ENCODE measurements at places on chromosomes 5 and 9.

GRCh38 chr5:159928122-159928909 lies 12.0 kb downstream of the ADRA1B start:
- no peak for ATAC-seq

DNA sequence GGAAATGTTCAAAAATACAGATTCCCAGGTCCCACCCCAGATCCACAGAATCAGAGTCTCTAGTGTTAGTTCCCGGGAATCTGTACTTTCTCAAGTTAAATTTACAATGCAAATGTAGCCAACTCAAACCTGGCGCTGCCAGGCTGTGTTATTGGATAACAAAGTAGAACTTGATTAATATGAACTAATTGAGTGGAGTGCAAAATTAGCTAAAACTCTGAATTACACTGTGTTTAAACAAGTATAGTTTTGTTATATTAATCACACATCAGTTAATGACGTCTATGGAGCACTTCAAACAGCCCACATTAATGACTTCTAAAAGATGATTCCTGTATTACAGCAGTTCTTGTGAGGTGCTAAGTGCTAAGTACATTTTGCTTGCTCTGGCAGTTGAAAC lies 32.4 kb upstream of the CYFIP2 start:
- ATAC-seq = peak; percentile 93

- ATAC-seq = no peak
Observed at GRCh38 chr5:163889369-163889768, 383.9 kb downstream of the MAT2B start.

DNA sequence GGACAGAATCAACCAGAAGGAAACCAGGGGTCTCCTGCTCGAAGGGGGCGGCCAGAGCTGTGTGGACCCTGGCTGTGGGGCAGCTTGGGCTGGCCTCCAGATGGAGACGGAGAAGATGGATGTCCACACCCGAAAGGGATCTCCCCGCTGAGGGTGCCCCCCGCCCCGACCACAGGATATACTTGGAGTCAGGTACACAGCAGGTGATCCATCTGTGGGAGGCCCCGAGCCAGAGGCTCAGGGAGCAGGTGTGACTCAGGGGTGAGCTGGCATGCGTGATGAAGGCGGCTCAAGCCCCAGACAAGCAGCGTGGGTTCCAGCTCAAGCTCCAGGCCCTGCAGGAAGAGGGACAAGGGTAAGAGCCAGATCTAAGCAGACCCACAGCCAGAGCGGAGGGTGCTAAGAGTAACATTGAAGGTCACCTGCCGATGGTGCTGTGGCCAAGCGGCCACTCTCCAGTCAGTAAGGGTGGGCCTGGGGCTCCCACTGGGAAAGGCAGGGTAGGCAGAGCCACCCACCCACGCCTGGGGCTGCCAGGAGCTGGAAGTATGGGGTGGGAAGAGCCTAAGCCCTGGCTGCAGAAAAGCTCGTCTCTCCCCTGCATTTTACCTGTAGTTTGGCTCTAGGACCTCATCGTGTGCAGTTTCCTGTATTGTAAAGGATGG lies 30.6 kb upstream of the MVB12B start:
- peak; percentile 20 for ATAC-seq

DNA sequence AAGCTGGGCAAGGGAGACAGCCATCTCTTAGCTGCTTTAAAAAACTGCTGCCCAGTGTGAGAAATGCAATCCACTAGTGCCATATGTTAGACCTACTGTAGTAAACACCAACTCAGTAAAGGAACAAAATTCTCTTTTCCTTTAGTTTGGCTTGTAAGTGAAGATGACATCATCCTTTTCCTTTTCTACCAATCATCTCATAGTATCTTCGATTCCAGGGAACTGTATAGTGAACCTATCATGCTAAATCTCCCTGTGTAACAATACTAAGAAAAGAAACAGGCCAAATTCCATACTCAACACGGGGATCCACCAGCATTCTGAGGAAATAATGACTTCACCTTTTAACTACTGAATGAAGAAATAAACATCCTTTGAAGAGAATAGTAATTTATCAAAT lies 100.1 kb downstream of the RAPGEF6 start:
- no peak for ATAC-seq

DNA sequence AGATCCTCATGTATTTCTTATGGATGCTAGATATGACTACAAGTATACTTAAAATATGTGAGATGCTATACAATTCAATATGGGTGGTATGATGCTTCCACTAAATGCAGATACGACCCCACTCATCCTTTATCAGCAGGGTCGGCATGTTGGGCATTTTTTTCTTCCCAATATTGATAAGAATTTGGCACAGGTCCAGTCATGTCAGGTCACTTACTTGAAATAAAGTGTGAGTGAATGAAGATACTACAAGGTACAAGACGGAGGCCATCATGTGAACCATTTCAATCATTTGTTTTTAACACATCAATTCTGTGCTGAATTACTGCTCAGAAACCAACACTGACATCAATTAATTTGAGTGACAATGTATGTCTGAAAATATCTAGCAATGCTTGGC lies 146.9 kb upstream of the GNA14 start:
- no peak for ATAC-seq

GRCh38 chr5:44446399-44446798 lies 57.2 kb upstream of the FGF10 start:
- no peak for ATAC-seq

DNA sequence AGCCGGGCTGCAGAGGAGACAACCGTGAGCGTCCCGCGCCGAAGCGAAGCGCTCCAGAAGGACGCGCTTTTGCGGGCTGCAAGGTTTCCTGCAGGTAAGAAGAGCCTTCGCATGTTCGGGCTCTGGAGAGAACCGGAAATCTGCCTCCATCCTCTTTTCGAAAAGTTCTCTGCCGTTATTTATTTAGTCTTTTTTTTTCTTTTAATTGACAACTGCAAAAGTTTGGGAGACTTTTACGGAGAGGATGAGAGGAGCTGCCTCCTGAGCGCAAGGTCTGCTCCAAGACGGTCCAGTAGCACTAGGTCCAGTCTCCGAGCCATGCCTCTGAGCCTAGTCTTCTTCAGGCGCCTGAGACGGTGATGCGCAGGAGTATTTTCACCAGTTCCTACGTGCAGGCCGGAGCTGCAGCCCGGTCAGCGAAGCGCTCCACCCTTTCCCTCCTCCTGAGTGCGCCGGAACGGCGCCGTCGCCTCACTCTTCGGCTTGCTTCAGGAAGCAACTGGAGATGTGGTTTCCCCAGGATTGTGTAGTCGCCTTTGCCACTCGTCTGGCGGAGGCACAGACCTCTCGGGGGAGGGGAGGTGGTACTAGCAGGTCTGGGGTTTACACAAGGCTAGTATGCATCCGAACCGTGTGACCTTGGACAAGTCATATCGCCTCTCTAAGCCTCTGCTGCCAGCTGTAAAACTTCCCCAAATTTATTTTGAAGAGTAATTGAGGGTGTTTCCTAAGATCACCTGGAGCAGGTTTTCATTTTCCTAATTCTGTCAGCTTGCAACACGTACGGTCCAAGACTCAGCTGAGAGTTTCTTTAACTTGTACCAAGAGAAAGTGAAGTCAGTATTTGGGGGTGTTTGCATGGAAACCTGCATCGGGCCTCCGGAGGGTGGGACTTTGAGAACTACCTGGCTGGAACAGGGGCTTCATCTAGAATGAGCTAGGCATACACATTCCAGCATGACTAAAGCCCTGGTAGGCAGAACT lies 4.5 kb downstream of the POU4F3 start:
- no peak for ATAC-seq

- no peak for ATAC-seq
Observed at GRCh38 chr5:59584858-59585846, 308.4 kb downstream of the PDE4D start.

- no peak for ATAC-seq
Observed at GRCh38 chr9:100466829-100467221, 6.1 kb upstream of the TMEFF1 start.

DNA sequence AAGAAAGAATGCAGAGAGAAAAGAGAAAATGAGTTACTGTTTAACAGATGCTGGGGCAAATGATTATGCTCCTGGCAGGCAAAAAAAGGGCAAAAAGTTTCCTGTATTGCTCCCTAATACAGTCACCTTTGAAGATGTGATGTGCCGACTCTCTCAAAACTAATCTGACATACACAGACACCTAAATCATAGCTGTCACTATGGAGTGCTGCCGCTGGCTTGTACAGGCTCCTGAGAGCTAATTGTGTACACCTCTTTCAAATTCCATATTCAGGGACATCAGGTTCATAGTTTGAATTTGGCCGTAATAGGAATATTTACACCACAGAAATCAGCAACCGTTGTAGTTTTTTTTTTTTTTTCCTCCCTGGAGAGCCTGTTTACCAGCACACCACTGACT lies 12.4 kb upstream of the FOCAD start:
- no peak for ATAC-seq

- ATAC-seq = no peak
Observed at GRCh38 chr9:34990908-34991606, 1.5 kb downstream of the DNAJB5 start.

GRCh38 chr5:68423154-68423811 lies 207.7 kb downstream of the PIK3R1 start:
- peak; percentile 44 for ATAC-seq

Measured in activated CD4-positive, CD25-positive, alpha-beta regulatory T cell treated with anti-CD3 and anti-CD28 coated beads, Interleukin-2, amount 50 U/mL, for 24 hours (primary cell).